ENCODE measurements at places on chromosomes 1 and 21.
A peak's percentile ranks its signal among the peaks of the same experiment; 100 is the strongest.

GRCh38 chr1:94081566-94082344, 39.2 kb downstream of the ABCA4 start:
- DNase-seq = no peak

- DNase-seq = no peak
Observed at GRCh38 chr21:18716578-18717138, 313.1 kb upstream of the TMPRSS15 start.

DNA sequence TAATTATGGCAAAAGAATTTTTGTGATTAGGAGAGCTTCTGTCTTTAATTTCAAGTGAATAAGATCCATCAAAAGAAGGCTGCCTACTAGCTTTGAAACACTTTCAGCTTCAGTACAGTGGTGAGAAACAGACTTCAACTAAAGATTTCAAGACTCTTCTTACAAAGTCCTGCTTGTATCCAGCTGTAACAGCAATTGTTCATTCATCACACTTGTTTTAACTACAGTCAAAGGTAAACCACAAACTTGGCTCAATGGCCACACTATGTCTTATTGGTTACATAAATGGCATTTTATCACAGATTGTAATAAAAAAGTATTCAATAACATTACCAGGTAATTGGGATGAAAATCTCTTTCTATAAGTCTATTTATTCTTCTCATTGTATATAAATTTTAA, 59.2 kb downstream of the WARS2 start:
- DNase-seq = no peak

DNA sequence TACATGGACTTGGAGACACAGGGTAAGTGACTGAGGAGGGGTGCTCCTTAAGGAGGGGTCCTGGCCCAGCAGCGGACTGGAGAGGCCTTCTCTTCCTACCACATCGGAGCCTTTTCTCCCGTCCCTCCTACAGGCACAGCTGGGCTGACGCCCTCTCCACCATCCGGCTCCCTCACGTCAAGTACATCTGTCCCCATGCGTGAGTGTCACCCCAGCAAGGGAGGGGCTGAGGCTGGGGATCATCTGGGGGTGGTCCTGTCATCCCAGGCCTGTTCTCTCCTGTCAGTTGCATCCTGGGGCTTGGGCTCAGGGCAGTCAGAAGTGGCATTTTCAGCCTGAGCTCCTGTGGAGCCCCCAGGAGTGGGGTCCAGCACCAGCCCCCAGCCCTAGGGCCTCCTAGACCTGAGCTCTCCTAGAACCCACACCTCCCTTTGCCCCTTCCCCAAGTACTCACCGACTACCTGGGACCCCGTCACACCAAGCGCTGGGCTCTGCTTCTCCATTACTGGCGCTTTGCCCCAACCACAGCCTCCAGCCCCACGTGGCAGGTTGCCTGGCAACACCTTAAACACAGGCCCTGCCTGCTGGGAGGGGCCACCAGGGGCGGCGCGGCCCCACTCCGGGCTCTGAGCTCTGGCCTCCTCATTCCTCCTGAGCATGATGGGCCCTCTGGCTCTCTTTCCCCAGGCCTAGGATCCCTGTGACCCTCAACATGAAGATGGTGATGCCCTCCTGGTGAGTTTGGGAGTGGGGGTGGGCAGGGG, 2.3 kb downstream of the LYPLA2 start:
- no peak for DNase-seq

GRCh38 chr1:66327588-66327987, 206.4 kb upstream of the SGIP1 start:
- DNase-seq = no peak

- no peak for DNase-seq
Observed at GRCh38 chr1:201074018-201074417, 38.2 kb downstream of the CACNA1S start.

GRCh38 chr21:45971616-45972352, 9.8 kb upstream of the COL6A1 start:
- DNase-seq = no peak

GRCh38 chr1:210366767-210367166, 38.1 kb downstream of the HHAT start:
- no peak for DNase-seq

DNA sequence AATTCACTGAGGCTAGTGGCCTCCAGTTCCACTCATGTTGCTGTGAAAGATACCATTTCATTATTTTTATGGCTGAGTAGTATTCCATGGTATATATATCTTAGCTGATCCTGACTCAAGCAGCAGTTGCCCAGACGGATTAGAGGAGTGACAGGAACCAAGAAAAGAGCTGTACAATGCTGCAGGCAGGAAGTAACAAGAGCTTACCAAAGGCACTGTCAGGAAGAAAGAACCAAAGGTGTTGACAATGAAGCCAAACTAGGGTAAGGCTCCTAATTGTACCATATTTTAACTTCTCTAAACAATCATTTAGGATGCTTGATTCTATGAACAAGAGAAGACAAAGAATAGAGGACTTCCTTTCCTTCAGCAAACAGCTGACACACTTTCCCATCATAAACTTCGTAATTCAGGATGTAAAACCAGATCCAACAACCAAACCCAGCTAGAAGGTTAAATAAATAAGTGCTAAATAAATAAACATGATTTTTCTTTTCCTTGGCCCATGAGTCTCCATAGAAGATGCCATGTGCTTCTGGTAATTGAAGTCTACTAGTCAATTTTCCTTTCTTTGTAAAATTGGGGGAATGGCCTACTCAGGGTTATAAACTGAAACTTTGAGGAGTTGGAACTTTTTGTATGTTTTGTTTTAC, 248.2 kb upstream of the SGIP1 start:
- DNase-seq = no peak

GRCh38 chr1:175434283-175434860, 241.8 kb upstream of the KIAA0040 start:
- no peak for DNase-seq

DNA sequence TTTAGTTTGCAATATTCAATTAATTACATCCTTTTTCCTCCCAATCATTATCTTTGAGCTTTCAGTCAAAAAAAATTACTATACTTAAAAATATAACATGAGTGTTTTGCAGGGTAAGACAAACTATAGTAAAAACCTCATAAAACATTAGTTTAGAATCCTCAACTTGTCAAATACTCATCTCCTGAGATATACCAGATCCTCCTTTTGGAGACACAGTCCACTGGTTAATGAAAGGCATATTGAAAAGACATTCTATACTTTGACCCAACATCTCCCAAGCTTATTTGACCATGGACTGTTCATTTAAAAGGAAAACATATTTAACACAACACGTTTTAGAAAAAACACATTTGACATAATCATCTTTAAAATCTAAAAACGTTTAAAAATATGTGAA, 52.8 kb downstream of the NRIP1 start:
- no peak for DNase-seq

DNA sequence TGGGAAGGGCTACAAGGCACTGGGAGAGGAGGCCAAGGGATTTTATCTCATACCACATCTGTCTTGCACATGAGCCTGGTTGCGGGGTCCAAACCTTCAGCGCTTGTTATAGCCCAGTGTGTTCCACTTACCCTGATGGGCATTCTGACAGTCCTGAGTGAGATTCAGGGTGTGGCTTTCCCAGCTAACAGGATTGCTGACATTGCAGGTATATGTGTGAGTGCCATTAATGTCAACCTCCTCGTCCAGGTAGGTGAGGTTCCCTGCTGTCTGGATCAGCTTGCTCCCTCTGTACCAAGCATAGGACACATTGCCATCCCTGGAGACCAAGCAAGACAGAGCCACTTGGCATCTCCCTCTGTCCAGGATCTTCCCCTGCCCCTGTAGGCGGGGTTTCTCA, 21.6 kb downstream of the CD244 start:
- DNase-seq = no peak

DNA sequence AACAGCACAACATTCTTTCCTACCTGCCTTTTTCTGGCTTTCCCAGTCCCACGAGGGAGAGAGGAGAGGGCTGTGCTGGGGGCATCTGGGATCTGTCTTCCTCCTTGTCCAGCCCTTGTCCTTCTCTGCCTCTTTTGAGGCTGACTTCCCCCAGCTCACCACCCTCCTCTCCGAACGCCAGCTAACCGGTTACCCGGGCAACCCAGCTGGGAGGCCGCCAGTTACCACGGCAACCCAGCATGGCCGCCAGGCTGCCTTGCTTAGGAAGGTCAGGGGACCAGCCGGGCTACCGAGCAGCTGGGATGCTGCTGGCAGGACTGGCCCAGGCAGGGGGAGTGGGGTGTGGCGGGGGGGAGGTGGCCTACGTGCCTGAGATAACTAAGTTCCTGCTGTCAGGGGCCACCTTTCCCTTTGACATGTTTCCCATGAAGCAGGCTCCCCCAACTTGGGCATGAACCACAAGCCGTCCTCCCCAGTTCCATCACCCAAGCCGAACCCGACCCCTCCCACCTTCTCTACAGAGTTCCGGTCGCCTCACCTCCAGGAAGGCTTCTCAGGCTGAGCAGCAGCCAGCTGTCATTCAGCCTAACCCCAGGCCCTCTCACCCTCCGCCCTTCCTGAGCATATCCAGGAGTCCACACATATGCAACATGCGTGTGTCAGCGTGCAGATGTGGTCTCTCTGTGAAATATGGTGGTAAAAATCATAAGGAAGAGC, 8.7 kb downstream of the PLEKHA6 start:
- no peak for DNase-seq

DNA sequence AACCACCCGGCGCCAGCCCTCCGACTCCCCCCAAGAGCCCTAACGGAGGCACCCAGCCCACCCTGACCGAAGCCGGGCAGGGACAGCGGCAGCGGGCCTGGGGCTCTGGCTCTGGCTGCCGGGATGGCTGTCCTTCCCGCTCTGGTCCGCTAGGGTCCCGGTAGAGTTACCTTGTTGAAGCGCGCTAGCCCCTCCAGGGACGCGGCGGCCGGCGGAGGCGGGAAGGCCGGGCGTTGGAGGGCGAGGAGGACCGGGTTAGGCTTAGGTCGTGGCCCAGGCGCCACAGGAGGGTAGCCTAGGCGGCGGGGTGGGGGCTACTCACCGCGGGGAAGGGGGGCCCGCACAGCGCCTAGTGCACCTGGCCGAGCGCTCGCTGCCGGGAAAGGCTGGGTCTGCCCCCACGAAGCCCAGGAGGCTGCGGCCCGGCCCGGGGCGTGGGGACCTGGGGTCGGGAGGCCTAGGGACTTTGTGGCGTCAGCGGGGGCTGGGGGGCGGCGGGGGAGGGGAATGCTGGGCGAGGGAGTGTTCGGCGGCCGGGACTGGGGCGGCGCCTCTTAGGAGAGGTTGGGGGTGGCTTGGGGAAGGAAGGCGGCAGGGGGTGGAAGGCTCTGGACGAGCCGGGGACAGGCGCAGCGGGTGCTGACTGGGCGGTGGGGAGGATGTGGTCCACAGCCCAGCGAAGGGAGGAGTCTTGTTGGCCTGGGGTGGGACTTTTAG, at the start of gene TRIM17:
Gene TRIM17 (minus strand): TSS at position 645 of the 717 bp plus-strand sequence. CDS start 1,789 bp downstream, outside the sequence.
- peak; percentile 23 for DNase-seq

GRCh38 chr1:241560146-241560848, 28.1 kb downstream of the KMO start:
- DNase-seq = no peak

DNA sequence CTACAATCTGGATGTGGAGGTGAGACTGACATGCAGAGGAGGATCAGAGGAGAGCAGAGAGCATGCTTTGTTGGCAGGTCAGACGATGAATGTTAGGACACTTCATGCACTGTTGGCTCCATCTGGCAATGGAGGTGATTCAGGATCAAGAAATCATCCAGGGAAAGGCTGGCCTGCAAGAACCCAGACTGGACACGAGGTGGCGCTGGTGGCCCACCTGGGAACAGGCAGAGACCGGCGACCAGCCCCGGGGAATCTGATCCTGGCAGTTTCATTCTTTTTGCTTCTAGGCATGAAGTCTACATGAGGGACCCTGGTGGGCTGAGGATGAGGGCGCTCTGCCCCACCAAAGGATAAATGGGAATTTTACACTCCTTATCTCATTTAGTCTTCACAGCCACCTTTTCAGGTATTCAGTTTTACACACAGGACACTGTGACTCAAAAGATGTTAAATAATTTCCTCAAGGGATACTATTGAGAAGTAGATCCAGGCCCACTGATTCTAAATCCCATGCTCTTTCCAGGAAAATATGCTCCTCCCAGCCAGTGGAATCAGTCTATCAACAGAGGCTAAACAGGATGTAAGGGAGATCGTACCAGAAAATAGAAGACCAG, 26.2 kb upstream of the SCMH1 start:
- DNase-seq = peak; percentile 61

DNA sequence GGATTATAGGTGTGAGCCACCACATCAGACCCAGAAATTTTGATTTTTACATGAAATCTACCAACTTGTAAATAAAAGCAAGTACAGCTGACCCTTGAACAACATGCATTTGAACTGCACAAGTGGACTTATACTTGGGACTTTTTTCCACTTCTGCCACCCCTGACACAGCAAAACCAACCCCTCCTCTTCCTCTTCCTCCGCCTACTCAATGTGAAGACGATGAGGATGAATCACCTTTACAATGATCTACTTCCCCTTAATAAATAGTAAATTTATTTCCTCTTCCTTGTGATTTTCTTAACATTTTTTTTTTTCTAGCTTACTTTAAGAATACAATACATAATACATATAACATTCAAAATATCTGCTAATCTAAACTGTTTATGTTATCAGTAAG, 17.5 kb upstream of the YRDC start:
- no peak for DNase-seq

- no peak for DNase-seq
Observed at GRCh38 chr21:45294509-45295291, 7.0 kb upstream of the POFUT2 start.

- no peak for DNase-seq
Observed at GRCh38 chr1:3066826-3067225, 2.2 kb upstream of the PRDM16 start.

DNA sequence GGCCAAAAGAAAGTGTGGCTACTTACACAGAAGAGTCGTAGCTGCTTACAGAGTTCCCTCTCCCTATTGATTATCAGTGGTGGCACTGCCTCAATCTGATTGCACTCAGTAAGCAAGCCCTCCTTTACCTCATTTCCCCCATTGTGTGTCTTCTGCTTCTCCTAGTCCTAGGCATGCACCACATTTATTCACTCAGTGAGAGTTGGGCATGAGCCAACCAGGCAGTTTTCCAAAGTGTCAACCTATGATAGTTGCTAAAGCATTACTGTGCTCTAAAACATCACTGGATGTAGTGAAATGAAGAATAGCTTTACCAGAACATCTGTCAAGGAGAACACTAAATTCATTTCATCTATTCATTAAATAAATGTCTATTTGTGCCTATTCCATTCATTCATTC, 19.3 kb downstream of the GJA5 start:
- DNase-seq = no peak

- DNase-seq = no peak
Observed at GRCh38 chr1:230424391-230425251, 1.5 kb downstream of the PGBD5 start.

DNA sequence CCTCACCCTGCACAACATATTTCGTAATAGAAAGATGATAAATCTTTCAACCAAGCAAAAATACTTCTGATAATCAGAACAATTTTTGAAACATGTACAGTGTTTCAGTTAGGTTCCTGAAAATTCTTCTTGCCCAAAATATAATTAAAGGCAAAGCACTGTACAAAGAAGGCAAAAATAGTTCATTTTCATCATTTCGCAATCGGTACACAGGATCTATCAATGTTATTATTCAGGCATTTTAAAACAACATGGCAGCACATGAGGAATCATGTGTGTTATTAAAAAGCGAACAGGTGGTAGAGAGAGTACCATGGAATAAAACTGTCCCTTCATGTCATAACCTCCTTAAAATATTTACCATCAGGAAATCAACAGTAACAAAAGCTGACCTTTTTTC, 356.9 kb downstream of the DPYD start:
- DNase-seq = no peak

- no peak for DNase-seq
Observed at GRCh38 chr21:27513825-27514224, 546.9 kb upstream of the ADAMTS5 start.

- peak; percentile 46 for DNase-seq
Observed at GRCh38 chr1:146012703-146013558, 8.6 kb downstream of the HJV start.

Measured in activated CD4-positive, alpha-beta T cell treated with anti-CD3 and anti-CD28 coated beads, Interleukin-2, amount 50 U/mL, for 4 hours (primary cell).